Calu3 (cell line): ENCODE measurements at places on chromosomes 11 and 22. TPM values are rescaled to one million over a fixed set of nuclear protein-coding genes. Genes with fewer than 3 reads are reported as not detected.

MUC15 gene
- not detected in 2 replicates for total RNA-seq

- peaks cover 25% of the 10 kb centered on the region for H3K36me3 ChIP-seq
- H3K27me3 ChIP-seq = no peaks in the 10 kb centered on the region
- peaks cover 11% of the 10 kb centered on the region for H3K4me1 ChIP-seq
- no peak for DNase-seq
- H3K27ac ChIP-seq = peak overlapping the region; percentile 89
These were observed 380 bp upstream of the TTC17 start for GRCh38 chr11:43358279-43358800.

DNA sequence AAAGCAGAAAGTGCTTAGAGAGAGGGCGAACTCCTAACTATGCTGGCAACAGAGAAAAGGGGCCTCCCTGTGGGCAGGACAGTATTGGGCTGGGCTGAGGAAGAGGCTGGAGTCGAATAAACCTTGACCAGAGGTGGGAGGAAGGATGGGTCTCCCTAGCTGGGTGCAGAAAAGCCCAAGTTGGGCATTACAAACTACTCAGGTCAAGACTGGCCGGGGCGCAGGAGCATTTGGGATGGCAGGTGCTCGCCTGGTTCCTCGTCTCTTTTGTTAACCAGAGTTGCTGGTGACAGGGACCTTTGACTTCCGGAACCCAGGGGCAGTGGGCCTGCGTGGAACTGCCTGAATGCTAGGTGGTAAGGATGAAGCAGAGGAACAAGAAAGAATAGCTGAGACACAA is 80.3 kb upstream of the SHISAL1 start:
- H3K4me3 ChIP-seq = no peak overlapping the region
- no peaks in the 10 kb centered on the region for H3K4me1 ChIP-seq
- no peak overlapping the region for H3K27ac ChIP-seq
- H3K36me3 ChIP-seq = no peaks in the 10 kb centered on the region

HTR3A gene
- total RNA-seq = 0.42 TPM in 1 of 2 replicates, not detected in the other

NXPE2 gene
- total RNA-seq = not detected in 2 replicates

- no peak within 1 kb of the TSS for H3K27ac ChIP-seq
- H3K36me3 ChIP-seq = peaks cover 28% of the 10 kb centered on the region
- peak; percentile 63 for DNase-seq
- peaks cover 8% of the 10 kb centered on the region for H3K4me1 ChIP-seq
- peak within 1 kb of the TSS; percentile 70 for H3K4me3 ChIP-seq
- H3K27me3 ChIP-seq = peaks cover 53% of the 10 kb centered on the region
These were observed at the start of gene RCOR2 for GRCh38 chr11:63916837-63917691. RCOR2 (minus strand) TSS chr11:63917164; CDS start chr11:63916456, 708 bp downstream.

FZD4 gene
- total RNA-seq = 2.5 and 2.7 TPM in 2 replicates

GRCh38 chr22:28951969-28952521 is 68.7 kb downstream of the ZNRF3 start:
- H3K4me1 ChIP-seq = peaks cover 46% of the 10 kb centered on the region
- H3K27ac ChIP-seq = no peak overlapping the region
- no peak overlapping the region for H3K4me3 ChIP-seq
- no peaks in the 10 kb centered on the region for H3K27me3 ChIP-seq
- DNase-seq = peak; percentile 25
- peaks cover 7% of the 10 kb centered on the region for H3K36me3 ChIP-seq

SLCO2B1 gene
- total RNA-seq = 0.27 and 0.31 TPM in 2 replicates

VPREB3 gene
- total RNA-seq = 0.86 TPM in 1 of 2 replicates, not detected in the other

- H3K27me3 ChIP-seq = no peaks in the 10 kb centered on the region
- DNase-seq = peak; percentile 14
- H3K4me1 ChIP-seq = peaks cover 63% of the 10 kb centered on the region
- peaks cover 53% of the 10 kb centered on the region for H3K36me3 ChIP-seq
- H3K27ac ChIP-seq = peak overlapping the region; percentile 15
These were observed 18.1 kb downstream of the DTX4 start for GRCh38 chr11:59189986-59190385.

DNA sequence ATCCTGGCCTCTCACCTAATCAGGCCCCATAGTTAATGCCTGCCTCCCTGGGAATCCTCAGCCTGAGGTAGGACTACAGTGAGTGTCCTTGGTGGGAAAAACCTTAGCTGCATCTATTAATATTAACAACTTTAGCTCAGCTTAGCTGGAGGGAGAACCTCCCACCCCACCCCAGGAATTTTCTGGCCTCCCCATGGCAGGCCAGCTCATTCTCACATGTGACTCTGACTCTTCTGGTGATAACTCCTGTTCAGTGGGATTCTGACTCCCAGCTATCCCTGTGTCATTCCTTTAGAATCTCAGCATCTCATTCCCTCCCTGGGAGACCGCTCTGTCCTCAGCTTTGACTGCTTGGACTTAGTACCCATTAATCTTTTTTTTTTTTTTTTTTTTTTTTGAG is 14.5 kb downstream of the ART5 start:
- no peaks in the 10 kb centered on the region for H3K36me3 ChIP-seq
- no peak for DNase-seq
- no peak overlapping the region for H3K27ac ChIP-seq
- H3K27me3 ChIP-seq = peaks cover 22% of the 10 kb centered on the region
- H3K4me1 ChIP-seq = no peaks in the 10 kb centered on the region

DNA sequence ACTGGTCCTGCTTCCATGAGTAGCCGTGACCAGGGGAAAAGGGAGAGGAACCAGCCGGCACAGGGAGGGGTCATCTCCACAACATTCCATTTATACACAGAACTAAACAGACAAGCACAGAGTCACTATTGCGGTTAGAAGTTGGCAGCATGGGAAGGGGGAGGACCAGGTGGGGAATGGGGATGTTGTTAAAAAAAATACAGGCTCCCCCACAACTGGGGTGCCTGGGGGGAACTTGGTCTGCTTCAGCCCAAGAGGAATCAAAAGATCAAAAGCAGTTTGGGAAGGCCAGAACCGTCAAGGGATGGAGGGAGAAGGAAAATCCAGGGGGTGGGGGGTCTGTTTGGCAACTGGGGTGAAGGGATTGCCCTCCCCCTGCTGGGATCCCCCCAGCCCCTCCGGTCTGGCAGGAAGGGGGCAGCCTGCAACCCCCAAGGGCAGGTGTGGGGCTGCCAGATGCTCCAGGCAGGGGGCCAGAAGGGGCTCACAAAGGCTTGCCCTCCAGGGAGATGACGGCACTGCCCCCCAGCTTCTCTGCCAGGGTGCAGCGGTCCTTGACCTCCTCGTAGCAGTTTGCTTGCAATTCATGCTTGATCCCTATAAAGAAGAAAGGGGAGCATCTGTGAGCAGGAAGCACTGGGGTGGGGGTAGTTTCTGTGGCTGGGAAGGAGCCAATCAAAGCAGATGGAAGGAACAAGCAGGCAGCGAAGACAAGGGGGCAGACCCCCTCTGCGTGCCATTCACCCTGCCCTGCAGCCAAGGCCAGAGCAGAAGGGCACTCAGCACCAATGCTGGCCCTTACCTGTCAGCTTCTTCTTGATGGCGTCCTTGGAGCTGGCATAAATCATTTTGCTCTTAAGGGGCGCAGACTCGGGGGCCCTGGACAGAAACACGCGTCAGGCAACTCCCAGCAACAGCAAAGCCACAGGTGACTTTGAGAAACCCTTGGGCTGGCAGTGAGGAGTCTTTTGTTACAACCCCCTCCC is 2.8 kb downstream of the CFL1 start:
- H3K4me3 ChIP-seq = peak overlapping the region; percentile 84
- no peaks in the 10 kb centered on the region for H3K27me3 ChIP-seq
- no peak for DNase-seq
- peaks cover 100% of the 10 kb centered on the region for H3K36me3 ChIP-seq
- H3K27ac ChIP-seq = peak overlapping the region; percentile 79

SCGB1D2 gene
- total RNA-seq = not detected in 2 replicates

DNA sequence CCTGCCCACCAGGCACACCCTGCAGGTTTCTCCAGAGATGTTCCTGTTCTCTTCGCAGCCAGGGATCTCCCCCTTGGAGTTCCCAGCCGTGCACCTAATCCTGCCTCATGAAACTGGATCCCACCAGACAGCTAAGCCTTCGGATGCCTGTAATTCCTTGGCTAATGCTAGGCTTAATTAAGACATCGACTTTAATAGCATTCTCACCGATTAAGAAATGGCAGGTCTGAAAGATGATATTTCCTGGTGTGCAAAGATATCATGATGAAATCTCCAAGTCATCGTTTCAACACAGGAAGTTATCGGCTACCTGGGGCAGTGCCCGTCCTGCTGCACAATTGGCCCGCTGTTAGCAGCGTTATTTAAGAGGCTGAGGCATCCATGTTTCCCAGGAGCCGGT is 41.5 kb upstream of the CCND1 start:
- no peaks in the 10 kb centered on the region for H3K4me1 ChIP-seq
- H3K27me3 ChIP-seq = peaks cover 26% of the 10 kb centered on the region
- H3K4me3 ChIP-seq = no peak overlapping the region
- DNase-seq = no peak
- H3K36me3 ChIP-seq = no peaks in the 10 kb centered on the region

GRCh38 chr11:7851391-7851790 is 54.6 kb upstream of the OR5P2 start:
- peak; percentile 6 for DNase-seq
- H3K27me3 ChIP-seq = peaks cover 45% of the 10 kb centered on the region
- H3K4me3 ChIP-seq = no peak overlapping the region
- no peak overlapping the region for H3K27ac ChIP-seq
